ENCODE measurements at places on chromosomes 3 and 15.

GRCh38 chr3:63478990-63479660 is 173.3 kb upstream of the SNTN start:
- DNase-seq, result no peak

GRCh38 chr3:141331377-141332318 is 36.7 kb upstream of the ZBTB38 start:
- DNase-seq, result no peak

- no peak for DNase-seq
Observed at GRCh38 chr15:36291501-36291900, 287.9 kb upstream of the CDIN1 start.

GRCh38 chr3:23698652-23699313 is 107.0 kb upstream of the UBE2E1 start:
- no peak for DNase-seq

DNA sequence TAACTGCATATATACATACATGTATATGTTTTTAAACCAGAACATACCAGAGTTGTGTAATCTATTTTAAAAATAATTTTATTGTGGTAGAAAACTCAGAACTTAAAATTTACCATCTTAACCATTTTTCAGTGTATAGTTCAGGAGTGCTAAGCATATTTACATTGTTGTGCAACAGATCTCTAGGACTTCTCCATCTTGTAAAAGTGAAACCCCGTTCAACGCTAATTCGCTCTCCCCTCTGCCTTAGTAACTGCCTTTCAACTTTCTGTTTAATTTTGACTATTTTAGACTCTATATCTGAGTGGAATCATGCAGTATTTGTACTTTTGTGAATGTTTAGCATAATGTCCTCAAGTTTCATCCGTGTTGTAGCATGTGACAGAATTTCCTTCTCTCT is 51.8 kb upstream of the SSR3 start:
- DNase-seq, result no peak

DNA sequence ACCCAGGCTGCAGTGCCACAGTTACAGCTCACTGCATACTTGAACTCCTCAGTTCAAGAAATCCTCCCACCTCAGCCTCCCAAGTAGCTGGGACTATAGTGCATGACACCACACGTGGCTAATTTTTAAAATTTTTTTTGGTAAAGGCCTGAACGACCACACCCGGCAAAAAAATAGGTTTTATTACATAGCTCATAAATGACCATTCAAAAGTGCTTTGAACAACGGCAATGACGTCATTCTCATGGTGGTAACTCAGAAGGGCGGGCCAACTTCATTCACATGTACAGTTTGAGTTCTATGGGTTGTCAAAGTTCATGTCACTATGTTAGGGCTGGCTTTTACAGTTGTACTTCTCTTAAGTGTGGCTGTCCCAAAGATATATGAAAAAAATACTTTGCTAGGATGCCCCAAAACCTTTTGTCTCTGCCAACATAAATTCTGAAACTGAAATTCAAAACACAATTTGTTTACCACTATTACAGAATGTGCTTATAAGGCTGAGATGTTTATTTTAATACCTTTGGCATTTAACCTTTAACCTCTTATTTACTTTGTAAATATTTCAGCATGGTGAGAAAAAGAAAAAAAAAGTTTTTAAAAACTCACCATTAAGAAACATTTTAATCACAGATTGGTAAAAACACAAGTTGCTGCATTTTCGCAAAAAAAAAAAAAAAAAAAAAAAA is 6.2 kb downstream of the MYO1E start:
- DNase-seq, result no peak

DNA sequence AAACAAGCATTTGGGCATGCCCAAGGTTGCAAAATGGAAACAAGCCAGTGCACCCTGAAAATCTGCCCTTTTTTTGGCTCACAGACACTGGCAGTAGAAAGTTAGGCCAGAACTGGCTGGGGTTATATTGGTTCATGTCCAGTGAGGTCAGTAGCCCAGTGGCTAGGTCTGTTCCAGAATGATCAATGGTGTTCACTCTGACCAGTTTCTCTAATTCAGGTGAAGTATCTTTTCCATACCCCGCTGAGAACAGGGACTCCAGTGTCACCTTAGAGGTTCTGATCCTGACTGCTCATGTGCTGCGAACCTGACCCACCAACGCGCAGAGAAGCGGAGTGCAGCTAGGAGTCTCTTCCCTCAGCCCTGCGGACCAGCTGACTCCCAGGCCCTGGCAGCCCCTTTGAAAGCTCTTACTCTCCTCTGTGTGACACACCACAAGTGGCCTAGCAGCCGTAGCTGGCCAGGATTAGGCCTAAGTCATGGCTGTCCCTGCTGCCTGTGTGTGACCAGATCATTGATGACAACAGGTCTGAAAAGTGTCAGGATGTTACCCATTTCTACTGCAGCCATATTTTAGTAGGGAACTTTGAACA is 123.5 kb downstream of the GHSR start:
- DNase-seq, result no peak

DNA sequence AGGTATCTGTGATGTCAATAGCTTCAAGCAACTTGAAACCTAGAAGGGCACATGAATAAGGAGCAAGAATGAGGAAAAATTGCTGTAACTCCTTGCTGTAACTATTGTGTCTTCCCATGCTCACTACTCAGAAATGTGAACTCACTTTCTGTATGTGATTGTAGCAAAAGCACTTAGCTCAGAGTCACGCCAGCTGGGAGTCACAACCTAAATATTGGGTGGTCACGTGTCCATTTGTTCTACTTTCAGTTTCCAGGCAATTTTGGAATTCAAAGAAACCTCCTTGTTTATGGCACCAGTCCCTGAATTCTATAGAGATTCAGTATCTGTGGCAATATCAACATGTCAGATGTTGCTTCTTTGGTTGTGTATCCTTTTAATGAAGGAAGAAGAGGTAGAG is 241.6 kb upstream of the AZI2 start:
- DNase-seq, result no peak

DNA sequence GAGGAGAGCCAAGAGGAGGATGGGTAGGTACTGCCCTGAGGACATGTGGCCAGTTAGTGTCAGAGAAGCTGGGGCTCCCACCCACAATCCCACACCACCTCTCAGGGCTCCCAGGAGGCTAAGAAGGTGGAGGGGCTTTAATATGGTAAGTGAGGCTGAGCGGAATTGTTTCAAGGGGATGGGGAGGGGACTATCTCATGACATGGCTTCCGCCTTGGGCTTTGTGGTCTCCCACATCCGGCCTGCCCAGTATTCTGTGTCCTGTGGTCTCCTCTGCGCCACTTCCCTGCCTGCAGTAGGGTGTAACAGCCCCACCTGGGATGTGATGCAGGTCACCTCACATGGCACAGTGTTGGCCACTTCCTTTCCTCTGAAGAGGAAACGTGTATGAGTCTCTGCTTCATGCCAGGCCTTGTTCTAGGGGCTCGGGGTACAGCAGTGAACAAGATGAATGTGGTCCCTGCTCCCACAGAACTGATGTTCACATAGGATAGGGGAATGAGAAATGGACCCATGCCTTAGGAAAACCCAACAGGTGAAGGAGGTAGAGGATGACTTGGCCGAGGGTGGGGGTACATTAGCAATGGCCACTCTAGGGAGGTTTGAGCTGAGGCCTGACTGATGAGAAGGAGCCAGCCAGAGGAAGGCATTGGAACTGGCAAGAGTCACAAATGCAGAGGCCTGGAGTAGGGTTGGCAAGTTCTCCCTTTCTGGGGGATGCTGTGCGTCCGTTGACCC is 3.2 kb downstream of the NEIL1 start:
- DNase-seq, result peak; percentile 60

DNA sequence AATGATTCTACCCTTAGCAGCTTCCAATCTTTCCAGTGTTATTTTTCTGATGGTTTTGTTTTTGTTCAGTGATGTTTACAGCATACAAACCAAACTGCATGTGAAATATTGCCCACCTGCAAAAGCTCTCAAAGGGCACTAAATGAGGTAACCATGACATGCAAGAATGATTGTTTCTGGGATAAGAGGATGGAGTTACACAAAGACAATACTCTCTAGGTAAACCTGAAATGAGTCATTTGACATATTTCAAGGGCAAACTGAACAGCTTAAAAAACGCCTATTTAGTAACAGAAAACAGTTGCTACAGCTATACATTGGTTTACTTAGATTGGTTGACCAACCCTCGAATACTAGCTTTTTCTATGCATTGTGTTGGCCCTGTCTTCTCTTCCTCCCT is 481.7 kb downstream of the ZPLD1 start:
- DNase-seq, result no peak

DNA sequence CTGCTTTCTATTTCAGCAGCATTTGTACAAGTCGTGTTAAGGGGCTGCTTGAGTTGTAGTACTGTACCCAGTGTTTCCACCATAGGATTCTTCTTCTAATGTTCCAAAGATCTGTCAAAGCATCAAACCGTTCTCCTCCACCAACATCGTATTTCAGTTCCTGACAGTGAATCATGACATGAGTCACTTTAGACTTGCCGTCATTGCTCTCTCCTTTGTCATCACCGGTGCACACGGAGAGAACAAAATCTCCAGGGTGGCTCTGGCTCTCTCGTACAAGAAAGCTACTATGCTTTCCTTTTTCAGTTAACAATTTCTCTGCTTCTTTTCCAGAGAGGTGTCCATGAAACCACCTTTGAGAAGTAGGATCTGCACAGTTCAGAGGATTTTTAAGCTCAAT is 270.9 kb upstream of the CCDC54 start:
- no peak for DNase-seq

GRCh38 chr15:95328559-95328958 is 1001.9 kb upstream of the NR2F2 start:
- no peak for DNase-seq

DNA sequence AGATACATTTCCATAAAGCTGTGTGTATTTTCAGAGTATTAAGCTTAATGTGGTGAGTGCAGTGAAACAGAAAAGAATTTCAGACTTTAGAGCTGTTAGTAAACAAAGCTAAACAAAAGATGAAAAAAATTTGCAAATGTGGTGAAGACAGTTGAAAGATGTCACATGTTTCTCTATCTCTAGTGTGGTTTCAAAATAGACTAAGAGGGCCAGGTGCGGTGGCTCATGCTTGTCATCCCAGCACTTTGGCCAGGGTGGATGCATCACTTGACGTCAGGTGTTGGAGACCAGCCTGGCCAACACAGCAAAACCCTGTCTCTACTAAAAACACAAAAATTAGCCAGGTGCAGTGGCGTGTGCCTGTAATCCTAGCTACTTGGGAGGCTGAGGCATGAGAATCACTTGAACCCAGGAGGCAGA is 466.0 kb upstream of the NR2F2 start:
- DNase-seq, result no peak

GRCh38 chr3:112456147-112456546 is 43.1 kb downstream of the BTLA start:
- no peak for DNase-seq

DNA sequence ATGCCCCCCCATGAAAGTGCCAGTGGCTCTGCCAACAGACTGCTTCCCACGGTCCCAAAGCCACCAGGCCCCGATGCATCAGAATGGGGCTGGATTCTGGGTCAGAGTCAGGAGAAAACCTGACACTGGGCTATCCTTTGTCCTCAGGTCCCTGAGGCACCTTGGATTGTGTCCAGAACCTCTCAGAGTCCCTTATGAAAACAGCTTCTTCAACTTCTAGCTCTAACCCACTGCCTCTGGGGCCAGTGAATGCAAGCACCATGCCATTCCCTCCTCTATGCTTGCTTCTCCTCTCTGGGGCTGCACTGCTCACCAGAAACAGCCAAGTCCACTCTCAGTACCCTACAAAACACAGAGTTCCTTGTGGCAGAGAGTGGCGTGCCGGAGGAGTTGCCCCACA is 9.9 kb downstream of the CRABP1 start:
- no peak for DNase-seq

GRCh38 chr3:182814419-182815062 is 21.2 kb downstream of the ATP11B start:
- DNase-seq, result no peak

GRCh38 chr15:66997212-66997611 is 68.2 kb upstream of the SMAD3 start:
- no peak for DNase-seq

DNA sequence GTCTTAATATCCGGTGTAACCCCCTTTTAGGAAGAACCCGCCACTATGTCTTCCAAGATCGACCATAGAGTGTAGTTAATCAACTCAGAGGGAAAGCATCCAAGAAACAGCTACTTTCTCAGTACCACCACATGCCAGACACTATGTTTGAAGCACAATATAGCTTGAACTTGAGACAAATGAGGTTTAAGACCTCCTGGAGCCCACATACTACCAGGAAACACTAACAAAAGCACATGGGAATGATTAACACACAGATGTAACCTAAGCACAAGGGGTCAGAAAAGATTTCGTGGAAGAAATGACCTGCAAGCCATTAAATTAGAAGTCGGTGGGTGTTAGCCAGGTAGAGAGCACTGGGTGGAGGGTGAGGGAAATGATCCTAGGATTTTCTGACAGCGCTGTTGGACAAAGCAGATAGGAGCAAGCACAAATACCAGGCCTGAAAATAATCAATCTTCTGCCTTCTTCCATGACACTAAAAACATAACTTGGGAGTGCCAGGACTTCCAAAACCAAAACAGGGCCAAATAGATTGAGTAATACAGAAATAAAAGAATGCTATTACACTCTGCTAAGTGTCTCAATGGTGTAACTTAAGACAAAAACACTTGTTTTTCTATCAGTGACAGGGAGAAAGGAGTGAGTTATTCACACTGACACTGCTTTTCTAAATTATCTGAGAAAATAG is 213.7 kb downstream of the FOXP1 start:
- DNase-seq, result no peak

- no peak for DNase-seq
Observed at GRCh38 chr3:194265505-194265892, 85.6 kb downstream of the CPN2 start.

All from stimulated activated CD4-positive, alpha-beta T cell treated with anti-CD3 and anti-CD28 coated beads, Interleukin-15, amount 100 ng/mL, for 48 hours (primary cell).